ENCODE measurements at places on chromosomes 11 and 22.

DNA sequence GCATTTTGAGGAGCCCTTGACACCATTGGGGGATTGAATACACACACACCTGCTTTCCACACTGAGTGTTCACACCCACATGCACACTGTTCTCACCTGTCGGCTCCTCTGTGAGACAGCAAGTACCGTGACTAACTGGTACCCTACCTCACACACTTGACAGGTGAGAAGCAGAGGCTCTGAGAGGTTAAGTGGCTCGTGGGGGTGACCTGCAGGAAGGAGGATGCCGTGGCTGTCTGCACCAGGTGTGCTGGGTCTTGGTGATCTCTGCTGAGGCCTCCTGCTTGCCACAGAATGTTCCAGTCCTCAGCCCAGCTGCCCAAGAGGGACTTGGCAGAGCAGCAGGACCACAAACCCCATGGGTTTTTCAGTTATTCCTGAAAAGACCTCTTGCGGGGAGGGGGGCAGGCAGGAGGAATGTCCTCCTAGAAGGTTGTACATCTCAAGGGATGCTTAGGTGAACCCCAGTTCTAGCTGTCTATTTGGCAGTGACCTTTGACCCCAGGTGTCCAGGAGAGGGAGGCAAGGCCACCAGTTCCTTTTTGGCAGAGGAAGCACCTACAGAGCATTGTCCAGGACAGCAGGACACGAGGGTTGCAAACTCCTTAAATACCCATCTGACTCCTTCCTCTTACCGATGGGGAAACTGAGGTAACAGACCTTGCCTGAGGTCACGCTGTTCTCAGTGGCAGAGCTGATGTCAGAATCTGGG lies 66.0 kb downstream of the SHISAL1 start:
- DNase-seq = no peak

DNA sequence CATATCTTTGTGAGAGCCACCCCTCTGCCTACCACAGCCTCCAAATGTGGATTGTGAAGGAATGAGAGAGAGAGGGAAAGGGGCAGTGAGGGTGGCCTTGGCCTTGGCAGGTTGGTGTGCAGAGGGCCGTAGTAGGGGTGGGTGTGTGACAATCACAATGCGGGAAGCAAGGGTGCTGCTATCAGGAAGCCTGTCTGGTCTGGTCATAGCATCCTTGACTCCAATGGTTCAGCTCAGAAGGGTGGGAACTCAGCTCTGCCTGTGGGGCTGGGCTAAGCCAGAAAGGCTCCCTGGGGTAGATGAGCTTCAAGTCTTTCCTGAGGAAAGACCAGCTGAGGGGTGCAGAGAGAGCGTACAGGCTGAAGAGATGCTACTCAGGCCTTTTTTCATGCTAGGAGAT lies 72.7 kb downstream of the RRM1 start:
- DNase-seq = no peak

DNA sequence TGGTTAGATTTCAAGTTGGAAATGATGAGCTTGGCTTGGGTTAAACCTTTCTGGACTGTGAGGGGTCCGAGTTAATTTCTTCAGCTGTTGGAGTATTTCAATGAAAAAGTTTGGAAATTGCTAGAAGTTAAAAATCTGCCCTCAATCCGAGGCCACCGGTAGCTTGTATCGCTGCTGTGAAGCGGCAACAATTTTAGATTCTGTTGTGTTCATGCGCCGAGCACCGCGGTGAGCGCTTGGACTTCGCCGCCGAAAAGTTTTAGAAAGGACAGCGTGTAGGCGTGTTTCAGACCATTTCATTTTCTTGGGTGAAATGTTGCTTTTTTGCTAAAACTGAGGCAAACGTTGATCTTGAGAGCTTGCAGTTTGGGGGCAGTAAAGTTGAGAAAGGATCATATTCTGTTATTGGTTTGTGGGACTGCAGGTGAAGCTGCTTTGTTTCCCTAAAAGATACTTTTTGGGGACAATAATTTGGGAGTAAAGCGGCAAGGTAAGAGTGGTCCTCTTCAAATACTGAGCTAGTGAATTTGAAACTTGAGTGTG lies 928 bp downstream of the FBXO7 start:
- no peak for DNase-seq

GRCh38 chr11:102307727-102308038 lies 9.6 kb upstream of the BIRC3 start:
- DNase-seq = no peak

- no peak for DNase-seq
Measured at GRCh38 chr11:62333768-62334167, 3.5 kb upstream of the ASRGL1 start.

DNA sequence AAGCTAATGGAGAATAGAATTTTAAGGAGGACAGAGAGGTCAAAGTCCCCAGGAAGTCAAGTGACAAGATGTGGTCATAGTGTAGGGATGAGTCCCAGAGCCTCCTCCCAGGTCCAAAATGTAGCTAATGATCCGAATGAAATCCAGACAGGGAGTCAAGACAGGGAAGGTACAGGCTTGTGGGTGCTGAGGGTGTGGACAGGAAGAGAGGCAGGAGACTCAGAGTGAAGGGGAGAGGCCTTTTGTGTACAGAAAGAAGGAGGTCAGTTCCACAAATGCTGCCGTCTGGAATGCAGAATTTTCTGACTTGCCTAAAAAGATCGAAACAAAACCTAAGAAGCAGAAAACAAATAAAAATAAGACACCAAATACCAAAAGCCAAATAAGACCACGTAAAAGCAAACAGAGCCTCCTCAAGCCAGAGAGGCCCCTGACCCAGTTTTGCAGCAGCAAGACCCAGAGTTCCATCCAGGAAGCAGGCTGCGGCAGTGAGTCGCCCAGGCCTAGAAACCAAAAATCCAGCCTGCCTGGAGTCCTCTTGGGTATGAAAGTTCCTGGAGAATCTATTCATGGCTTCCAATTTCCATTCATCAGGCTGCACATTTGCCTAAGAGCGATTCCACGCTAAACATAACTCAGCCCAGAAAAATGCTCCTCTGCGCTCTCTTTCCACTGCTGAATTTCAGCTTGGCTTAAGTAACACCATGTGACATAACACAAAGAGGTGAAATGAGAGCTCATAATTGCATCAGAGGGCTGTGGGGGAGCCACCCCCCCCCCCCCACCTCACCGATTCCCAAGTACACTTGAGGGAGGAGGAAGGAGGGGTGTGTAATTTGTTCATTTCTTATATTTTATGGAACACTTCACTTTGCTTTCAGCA lies 71.2 kb downstream of the KIRREL3 start:
- DNase-seq = no peak

GRCh38 chr11:79896258-79896657 lies 455.4 kb upstream of the TENM4 start:
- no peak for DNase-seq

GRCh38 chr11:94025690-94026394 lies 4.7 kb downstream of the HEPHL1 start:
- DNase-seq = no peak

- DNase-seq = no peak
Measured at GRCh38 chr11:88402784-88403183, 65.2 kb upstream of the CTSC start.

All from KBM-7 (cell line).